ENCODE measurements at places on chromosomes 1 and 21.

DNA sequence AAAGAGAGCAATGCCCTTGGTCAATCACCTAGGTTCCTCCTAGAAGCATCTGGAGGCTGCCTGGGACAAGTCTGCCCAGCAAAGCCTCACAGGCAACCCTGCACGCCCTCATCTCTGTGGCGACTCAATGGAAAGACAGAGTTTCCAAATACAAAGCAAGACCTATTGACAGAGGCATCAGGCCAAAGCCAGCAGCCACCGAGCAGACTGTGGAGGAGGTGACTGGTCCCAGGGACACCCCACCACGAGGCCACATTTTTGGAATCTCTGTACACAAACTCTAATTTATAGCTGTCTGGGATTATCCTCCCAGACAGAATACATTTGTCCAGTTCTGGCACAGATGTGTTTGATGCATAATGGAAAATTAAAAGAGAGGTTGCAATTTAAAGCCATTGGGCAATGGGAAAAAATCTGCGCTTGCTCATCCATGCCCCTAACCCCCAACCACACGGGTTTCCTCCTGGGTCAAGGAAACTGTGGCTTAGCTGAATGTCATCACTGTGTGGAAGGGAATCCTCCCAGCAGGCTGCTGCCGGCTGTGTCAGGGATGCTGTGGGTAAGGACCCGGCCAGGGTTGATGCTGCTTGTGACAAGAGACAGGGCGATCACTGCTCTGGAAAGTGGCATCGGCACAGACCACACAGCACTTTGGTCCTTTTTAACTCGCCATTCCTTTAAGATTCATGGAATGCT, 14.3 kb downstream of the TSPAN2 start:
- DNase-seq: peak; percentile 53

DNA sequence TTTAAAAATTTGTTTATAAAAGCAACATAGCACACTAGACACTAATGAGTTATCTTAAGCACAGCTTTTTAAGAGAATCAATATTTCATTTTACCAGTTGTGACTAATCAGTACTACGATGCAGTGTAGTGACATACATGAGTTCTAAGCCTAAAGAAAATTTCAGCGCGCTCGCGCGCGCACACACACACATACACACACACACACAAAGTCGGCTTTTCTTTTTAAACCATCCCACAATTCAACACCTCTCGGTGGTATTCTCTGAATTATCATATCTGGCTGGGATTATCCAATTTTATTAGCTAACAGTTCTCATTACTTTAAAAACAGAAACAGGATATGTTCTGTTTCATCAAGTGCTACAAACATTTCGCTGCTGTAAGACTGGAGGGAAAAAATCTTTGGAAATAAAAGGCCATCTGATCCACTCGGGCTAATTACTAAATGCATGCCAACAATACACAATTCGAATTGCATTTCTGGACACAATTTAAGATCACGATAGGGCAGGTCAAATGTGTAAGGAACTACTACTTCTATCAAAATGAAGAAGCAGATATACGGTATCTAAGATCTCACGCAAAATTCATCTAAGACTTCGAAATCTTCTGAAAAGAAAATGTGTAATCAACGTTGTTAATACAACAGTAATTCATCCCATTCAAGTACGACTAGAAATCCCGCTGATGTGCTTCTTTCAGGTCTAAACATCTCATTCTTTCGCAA, 1.2 kb downstream of the TUT4 start:
- DNase-seq: no peak

DNA sequence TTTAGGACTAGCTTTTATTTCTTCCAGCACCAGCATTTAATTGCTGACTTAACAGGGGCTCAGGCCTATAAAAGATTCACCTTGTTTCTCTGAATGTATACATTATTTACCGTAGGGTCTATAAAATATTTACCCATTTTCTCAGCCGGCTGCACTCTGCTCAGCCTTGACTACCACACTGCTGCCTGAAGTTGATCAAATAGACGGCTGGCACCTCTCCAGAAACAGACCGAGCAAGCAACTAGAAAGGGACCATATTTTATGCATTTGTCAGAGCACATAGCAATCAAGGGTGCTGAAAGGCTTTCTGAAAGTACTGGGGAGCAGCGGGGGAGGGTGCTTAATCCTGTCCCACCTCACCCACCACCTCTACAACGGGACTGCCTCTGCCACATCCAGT, 64.7 kb upstream of the FGGY start:
- no peak for DNase-seq

- DNase-seq: no peak
Measured at GRCh38 chr1:63524201-63524600, 876 bp downstream of the EFCAB7 start.

DNA sequence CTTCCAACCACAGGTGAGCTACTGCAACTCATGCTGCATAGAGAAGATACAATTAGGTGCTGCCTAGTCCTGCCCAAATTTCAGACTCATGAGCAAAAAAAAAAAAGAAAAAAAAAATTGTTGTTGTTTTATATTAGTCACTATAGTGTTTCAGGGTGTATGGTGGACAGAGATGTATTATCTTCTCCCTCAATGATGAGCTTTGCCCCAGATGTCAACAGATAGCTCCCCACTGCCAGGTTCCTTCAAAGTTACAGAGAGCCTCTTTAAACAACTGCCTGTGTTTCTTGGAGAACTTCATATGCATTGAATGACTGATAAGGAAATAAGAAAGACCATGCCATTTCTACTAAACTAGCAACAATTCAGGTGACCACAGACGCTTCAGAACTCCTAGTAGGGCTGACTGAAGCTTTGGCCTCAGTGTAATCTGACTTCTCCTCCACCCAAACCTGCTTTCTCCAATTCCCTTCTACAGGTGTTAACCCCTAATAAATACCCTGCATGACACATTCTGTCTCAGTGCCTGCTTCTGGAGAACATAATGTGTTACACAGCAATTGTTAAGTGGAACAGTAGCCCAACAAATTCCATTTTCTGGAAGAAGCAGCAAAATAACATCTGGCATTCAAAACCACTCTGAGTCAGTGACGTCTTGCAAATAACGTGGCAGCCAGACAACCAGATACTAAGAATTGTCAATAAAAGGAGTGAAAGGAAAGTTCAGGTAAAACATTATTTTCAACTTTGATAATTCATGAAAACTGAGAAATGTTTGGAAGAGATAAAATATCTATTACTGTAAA, 147.7 kb downstream of the CDC42BPA start:
- no peak for DNase-seq

DNA sequence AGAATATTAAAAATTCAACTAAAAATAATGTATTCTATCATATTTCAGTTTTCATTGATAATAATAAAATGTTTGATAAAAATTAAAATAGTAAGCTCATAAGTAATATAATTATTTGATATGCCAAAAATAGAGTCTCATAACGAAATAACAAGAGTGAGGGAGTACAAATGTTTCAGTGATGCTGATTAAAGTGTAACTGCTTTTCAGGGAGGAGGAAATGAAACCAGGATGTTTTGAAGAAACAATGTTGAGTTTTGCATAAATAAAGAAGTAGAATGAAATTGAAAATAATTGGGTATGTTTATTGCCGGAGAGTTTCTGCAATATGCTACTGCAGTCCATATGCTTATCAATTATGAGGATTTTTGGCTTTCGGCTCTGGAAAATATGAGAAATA, 1159.8 kb upstream of the ADGRL2 start:
- no peak for DNase-seq

DNA sequence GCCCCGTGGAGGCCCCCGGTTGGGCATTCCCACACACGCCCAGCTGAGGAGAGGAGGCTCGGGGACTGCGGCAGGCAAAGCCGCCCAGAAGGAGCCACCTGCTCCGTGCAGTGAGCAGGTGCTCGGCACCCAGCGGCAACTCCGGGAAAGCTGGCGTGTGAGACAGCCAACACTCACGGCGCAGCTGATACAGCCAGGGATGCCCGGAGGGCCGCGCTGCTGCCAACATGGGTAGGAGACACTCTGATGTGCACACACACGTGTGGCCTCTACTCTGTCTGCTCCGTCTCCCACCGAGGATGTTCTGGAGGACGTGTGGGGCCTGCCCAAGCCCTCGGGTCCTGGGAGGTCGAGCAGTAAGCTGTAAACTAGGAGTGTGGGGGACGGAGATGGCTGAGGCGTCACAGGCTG, 12.9 kb downstream of the MORN1 start:
- DNase-seq: no peak

- DNase-seq: no peak
Measured at GRCh38 chr1:94866164-94866807, 46.1 kb downstream of the SLC44A3 start.

GRCh38 chr1:190949939-190950338, 472.3 kb upstream of the BRINP3 start:
- DNase-seq: no peak

- DNase-seq: no peak
Measured at GRCh38 chr1:209063767-209064659, 519.5 kb upstream of the CAMK1G start.

DNA sequence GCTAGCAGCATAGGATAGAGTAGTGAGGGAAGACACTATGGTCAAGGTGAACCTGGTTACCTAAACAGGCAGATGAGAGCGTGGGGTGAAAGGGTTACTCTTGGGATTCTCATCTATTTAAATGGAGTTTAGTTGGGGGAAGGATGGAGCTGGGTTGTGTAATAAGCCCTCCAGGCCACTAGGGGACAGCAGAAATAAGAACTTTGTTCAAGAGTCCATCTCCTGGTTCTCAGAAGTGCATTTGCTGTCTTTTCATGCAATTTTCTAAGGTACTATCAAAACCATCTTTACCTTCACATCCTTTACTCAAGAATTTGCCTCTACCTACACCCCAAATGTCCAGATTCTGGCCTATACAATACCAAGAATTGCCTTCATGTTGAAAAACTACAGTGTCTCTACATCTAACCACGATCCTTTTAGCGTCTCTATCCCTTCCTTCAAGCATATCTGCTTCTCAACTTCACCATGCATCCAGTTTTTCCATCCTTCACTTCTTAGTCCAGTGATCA, 28.0 kb downstream of the SLAMF1 start:
- no peak for DNase-seq

- DNase-seq: no peak
Measured at GRCh38 chr1:38114241-38115026, 67.8 kb upstream of the POU3F1 start.

- no peak for DNase-seq
Measured at GRCh38 chr1:12518931-12519692, 98.9 kb downstream of the DHRS3 start.

GRCh38 chr1:61238359-61238665, 156.0 kb downstream of the NFIA start:
- DNase-seq: no peak

DNA sequence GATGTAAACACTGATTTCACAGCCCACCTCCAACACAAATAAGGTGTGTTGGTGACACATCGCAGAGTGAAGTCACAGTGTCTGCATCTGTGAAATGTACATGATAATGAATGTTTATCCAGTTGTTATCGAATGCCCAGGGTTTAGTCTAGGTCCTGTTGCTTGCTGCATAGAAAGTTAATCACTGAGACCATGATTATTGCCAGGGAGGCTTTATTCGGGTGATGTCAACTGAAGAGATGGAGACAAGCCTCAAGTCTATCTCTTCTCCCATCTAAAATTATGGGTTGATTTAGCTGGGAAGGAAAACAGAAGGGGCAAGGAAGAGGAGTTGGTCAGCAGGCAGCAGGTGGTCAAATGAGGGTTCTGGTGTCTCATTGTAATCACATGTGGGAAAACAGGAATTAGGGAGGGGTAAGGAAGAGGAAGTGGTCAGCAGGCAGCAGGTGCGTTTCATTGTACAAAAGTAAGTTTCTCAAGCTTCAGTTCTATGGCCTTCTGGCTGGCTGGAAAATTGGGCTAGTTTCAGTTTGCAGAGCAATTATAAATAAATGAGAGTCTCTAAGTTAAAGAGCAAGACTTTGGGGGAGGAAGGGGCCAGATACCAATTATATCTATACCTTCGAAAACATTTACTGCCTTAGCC, 146.3 kb upstream of the DNAH14 start:
- DNase-seq: no peak

GRCh38 chr1:5297180-5297885, 642.9 kb downstream of the AJAP1 start:
- no peak for DNase-seq

- DNase-seq: no peak
Measured at GRCh38 chr1:98422816-98423215, 238.7 kb upstream of the SNX7 start.

DNA sequence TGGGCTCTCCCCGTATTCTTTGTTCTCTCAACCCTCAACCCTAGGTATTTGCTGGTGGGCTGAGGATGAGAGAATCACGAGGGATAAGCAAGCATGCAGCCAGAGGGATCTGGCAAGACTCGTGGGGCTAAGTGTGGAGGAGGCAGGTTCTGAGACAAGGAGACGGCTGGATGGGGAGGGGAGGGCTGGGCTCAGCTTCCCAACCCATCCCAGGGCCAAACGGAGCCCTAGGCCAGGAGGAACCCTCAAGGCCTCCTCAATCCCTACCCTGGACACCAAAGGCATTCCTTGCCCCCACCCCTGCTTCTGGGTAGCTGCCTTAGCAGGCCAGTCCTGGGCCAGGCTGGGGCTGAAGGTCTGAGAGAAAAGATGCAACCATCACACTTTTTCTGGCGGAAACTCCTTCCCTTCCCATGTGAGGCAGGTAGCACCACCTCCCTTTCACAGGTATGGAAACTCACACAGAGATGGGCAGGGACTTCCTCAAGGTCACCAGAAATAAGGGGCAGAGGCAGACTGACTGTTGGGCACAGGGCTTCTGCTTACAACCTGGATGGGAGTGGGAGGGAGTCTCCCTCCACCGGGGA, 6.2 kb downstream of the MEF2D start:
- DNase-seq: no peak

DNA sequence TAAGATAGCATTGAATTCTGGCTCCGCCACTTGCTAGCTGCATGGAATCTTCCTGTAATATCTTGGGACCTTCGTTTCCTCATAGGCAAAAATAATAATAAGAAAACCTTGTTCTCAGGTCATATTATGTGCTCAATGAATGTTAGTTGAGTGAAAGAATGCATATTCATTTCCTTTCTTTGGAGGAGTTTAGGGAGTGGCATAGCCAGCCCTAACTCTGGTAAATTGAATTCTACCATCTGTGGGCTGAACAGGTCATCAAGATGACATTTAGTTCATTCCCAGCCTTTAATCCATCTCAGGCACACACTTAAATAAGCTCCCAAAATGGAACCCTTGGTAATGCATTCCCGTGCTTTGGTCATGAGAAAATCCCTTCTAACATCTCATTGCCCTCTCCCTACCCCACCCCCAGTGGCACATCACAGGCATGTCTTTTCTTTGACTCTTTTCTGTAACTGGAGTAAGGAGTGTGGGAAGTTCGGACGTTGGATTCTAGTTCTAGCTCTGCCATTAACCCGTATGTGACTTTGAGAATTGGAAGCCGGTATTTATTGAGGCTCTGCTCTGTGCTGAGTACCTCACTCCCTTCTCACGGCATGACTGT, 13.2 kb upstream of the MYOG start:
- no peak for DNase-seq

- DNase-seq: peak; percentile 82
Measured at GRCh38 chr1:234893725-234894630, 234.7 kb downstream of the TOMM20 start.
